OCI-LY7 (cell line): ENCODE measurements at places on chromosomes 12 and 14.

- DNase-seq = no peak
These were observed 40.3 kb downstream of the CMKLR1 start for GRCh38 chr12:108298761-108299275.

DNA sequence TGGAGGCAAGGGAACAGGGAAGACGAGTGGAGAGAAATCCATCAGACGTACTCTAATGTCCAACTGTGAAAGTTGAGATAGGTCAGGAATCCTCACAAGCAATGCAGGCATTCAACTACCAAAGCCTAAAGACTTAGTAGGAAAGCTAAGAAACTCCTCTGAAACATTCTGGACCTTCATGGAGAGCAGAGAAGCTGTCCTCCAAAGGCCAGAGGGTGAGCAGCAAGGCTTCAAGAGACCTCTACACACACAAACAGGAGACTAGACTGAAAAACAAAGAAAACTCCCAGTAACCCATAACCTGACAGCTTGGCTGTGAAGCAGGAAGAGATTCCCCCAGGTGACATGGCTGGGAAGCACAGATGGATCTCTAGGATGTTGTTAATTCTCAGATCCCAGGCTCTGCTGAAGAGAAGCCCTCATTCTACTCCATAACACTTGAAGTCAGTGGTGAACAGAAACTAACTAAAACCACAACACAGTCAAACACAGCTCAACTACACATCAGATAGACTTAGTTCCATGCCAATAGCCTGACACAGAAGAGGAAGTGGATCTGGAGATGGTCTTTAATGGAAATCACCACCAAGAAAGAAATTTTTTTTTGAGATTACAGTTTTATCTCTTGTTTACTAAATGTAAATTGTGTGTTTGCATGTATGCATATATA, 23.2 kb upstream of the LYZ start:
- no peak for DNase-seq

DNA sequence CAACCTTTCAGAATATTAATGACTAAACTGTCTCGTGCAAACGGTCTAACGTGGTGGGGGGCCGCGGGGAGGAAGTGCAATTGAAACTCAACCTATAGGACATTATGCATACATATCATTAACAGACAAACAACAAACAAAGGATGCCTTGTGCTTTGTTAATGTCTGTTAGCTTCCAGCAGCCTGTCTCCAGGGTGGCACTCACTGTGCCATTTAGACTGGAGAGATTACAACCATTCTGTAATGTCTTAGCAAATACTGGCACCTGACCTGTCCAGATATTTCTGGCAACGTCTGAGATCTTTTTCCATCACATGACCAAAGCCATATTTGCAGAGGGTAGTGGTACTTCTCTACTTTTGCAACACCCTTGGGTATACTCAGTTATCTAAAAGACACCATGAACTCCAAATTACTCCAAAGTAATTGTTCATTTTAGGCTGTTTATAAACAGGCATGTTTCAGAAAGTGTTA, 11.6 kb downstream of the BHLHE41 start:
- DNase-seq = no peak

GRCh38 chr12:124293286-124294003, 1.4 kb upstream of the RFLNA start:
- no peak for DNase-seq

DNA sequence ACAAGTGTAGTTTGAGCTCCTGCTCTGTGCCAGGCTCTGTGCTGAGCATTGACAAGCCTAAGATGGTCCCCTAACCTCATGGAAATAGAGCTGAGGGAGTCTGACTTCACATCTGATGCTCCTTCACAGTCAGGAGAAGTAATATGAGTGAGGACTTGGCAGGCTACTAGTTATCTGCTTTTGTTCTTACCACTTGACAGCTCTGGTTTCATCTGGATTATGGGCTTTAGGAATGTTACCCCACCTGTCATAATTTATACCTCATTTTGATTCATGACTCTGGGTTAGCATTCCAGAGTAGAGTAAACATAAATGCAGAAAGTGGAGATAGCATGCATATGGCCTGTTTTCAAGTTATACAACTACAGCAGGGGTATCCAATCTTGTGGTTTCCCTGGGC, 40.5 kb downstream of the ATP6V1D start:
- no peak for DNase-seq
